PC-3 (cell line): ENCODE measurements at places on chromosomes 3 and 15. TPM values are rescaled to one million over a fixed set of nuclear protein-coding genes. Genes with fewer than 3 reads are reported as not detected.

DNA sequence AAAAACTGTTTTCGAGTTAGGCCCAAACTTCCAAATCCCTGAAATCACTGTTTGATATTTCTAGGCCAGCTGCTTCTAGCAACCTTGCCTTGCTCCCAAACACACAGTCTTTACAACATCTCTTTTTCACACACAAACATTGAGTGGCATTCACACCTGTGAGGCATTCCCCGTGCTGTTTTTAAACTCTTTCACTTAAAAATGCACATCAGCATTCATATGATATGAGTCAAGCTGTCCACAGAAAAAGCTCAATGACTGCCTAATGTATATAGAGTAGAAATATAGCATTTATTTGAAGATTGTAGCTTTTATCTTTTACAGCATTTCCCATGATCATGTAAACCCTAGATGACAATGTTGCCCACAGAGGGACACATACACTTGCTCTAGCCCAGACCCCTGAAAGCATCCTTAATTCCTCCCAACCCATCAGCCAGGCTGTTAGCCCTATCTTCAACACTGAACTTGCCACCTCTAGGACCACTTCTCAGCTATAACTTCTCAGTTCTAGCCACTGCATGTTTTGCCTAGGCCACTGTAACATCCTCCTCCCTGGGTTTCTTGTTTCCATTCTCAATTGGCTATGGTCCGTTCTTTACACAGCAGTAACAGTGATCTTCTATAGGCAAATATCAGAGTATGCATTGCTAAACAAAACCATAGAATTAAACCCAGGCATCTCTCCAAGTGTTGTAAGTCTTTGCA, 782.6 kb downstream of the DIPK2A start:
- DNase-seq: no peak

GRCh38 chr3:176765382-176765900, 431.8 kb downstream of the TBL1XR1 start:
- no peak for DNase-seq

- peak; percentile 56 for DNase-seq
These were observed 92.3 kb upstream of the COL8A1 start for GRCh38 chr3:99545941-99546580.

DNA sequence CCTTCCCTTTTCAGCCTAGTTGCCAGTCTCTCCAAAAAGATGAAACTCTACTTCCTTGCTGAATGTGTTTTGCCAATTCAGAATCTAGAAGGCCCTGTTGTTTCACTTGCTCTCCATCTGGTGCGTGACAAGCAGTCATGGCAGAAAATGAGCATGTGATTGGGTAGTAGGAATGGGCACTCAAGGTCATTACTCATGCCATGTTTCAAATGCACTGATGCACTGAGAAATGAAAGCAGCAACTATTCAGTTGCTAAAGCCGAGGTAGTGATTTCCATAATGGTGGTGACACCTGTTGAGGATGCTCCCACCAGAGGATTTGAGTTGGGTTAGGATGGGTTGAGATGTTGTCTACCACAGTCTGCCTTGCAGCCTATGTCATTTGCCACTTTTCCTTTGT, 12.7 kb downstream of the ZBTB38 start:
- no peak for DNase-seq

The KLHL40 gene
- not detected in 2 replicates for total RNA-seq

- peak; percentile 63 for DNase-seq
These were observed 30.0 kb downstream of the CCNL1 start for GRCh38 chr3:157129803-157130466.

DNA sequence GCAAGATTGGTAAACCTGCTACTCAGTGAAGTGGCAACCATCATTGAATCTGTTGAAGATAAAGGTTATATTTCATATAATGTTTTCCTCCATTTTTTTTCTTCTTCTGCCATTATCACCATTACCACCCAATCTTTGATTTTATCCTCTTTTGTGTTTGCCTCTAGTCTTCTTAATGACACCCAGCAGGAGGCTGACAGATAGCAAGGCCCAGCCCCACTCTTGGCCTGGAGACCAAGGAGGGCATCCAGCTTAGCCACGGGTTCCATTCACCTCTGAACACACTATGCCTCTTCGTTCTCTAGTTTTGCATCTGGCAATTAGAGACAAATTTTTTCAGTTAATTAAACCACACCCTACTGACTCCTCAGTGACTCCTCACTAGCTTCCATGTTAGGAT, 129.7 kb downstream of the TPRG1 start:
- no peak for DNase-seq

GRCh38 chr3:108838436-108838835, 15.8 kb downstream of the TRAT1 start:
- no peak for DNase-seq

- peak; percentile 35 for DNase-seq
These were observed 8.2 kb upstream of the ESYT3 start for GRCh38 chr3:138426211-138426610.

The CYP19A1 gene
- total RNA-seq: not detected in 2 replicates
